ENCODE measurements at places on chromosomes 7 and 10.

- DNase-seq, result no peak
Measured at GRCh38 chr7:150322114-150322832, 882 bp upstream of the LRRC61 start.

DNA sequence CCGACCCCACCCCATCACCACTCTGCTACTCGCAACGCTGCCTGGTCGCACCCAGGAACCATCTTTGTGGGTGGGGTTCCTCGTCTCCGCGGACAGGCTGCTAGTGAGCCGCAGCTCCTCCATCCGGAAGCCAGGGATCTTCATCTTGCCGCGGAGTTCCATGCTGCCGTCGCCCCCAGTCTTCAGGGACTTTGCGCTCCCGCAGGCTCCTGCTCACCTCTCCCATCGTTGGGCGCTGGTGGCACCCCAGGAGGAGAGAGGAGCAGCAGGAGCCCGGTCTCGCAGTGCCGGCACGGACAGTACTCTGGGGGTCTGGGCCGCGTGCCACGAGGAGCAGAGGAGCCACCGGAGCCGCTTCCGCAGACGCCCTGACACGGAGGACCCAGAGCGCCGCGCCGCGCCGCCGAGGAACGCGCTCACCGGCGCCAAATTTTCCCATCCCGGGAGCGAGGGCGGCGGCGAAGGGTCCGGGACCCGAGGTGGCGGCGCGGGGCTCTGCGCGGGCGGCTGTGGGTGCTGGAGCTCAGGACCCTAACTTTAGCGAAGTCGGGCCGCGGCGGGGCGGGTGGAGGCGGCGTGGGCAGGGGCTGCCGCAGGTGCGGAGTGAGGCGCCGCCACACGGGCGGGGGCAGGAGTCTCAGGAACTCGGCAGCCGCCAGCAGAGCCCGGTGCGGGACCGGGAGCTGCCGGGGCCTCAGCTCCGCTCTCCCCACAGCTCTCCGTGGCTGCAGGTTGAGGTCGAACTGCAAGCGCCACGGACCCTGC, 750.1 kb upstream of the SORCS1 start:
- no peak for DNase-seq

GRCh38 chr7:92260248-92260781, 14.5 kb downstream of the ANKIB1 start:
- no peak for DNase-seq

DNA sequence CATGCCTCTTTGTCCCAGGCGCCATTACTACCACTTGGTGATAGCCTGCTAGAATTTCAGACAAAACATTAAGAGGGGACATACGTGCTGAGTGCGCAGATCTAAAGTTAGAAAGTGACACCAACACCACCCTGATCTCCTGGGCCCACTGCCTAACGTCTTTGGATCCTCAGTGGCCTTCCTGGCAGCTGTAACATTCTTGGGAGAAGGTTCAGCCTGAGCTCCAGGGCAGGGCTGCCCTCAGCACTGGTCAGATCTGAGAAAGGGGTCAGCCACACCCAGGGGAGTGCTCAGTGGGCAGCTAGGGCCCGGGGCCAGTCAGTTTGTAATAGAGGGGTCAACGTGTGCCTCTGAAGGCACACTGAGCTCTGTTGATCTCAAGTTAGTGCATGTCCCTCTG, 48.4 kb downstream of the ZCCHC24 start:
- DNase-seq, result no peak

DNA sequence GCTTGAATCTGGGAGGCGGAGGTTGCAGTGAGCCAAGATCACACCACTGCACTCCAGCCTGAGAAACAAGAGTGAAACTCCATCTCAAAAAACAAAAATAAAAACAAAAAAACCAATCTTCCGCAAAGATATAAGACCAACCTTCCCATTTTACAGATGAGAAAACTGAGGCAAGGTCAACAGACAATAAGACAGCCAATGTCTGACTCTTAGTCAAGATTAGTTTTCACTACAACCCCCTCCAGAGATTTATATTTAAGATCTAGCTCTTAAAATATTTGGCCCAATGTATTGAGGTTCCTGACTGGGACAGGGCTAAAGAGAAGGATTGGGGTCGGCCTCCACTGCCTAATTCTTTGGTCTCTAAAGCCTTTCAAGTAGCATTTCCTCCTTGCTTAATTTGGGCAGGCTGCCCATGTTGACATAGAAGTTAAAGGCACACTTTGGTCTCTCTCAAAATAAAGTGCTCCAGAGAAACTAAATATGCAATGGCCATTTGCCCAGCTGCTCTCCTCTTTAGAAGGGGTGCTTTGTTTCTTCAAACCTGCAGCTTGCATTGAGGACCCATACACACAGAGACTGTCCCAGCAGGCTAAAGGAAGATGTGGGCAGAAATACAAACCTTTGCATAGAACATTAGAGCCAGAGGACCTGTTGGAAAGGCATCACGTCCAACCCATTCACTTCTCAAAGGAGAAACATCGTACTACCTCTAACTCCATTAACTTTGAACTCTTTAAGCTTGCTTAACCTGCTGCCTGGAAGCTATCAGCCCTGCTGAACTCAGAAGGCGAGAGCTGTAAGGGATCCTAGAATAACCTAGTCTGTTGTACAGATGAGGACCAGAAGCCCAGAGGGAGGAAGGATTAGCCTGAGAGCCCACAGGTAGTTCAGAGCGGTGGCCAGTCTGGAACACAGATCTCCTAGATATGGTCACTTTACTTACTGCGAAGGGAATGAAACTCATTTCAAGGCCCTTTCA, 3.9 kb downstream of the TECTB start:
- no peak for DNase-seq

GRCh38 chr10:113680190-113681111, 739 bp downstream of the CASP7 start:
- no peak for DNase-seq

DNA sequence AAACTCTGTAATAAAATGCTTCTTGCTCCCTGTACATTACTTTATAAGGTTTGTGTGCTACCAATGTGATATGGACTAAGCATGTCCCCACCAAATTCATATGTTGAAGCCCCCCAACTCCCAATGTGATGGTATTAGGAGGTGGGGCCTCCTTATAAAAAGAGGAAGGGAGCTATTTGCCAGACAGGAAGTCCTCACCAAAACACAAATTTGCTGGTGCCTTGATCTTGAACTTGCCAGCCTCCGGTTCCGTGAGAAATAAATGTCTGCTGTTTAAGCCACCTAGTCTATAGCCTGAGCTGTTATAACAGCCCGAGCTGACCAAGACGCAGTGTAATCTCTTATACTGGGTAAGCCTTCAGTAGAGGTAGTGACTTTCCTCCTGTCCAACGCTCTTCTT, 114.5 kb downstream of the INHBA start:
- no peak for DNase-seq

GRCh38 chr10:285216-285615, 150.0 kb downstream of the ZMYND11 start:
- no peak for DNase-seq

- no peak for DNase-seq
Measured at GRCh38 chr7:11332865-11333228, 359.2 kb downstream of the PHF14 start.

DNA sequence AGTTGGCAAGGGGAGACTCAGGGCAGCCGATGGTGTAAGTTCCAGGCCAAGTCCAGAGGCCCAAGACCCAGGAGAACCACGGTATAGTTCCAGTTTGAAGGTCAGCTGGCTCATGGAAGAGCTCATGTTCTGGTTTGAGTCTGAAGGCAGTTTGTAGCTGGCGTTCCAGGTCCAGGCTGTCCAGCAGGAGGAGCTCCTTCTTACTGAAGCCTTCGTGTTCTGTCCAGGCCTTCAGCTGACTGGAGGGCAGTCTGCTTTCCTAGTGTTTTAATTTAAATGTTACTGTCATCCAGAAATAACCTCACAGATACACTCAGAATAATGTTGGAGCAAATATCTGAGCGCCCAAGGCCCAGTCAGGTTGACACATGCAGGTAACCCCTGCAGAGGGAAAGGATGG, 4.2 kb downstream of the SUN1 start:
- no peak for DNase-seq

DNA sequence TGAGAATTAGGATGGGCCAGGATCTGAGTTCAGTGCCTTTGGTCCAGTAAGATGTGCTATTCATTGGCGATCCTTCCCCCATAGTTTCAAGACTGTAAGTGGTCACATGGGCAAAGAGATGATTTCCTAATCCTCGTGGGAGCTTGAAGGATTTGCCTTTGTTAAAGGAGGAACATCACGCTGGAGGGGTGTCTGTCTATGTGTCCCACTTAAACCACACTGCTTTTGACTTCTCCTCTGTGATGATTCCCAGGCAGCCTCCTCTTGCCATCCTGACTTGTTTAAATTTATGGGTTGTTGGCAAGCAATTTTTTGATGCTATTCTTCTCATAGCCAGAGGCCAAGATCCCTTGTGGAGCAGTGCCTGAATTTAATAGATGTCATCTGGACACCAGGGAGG, 154.0 kb downstream of the TCF7L2 start:
- DNase-seq, result no peak

- no peak for DNase-seq
Measured at GRCh38 chr10:51321980-51322379, 247.7 kb downstream of the PRKG1 start.

DNA sequence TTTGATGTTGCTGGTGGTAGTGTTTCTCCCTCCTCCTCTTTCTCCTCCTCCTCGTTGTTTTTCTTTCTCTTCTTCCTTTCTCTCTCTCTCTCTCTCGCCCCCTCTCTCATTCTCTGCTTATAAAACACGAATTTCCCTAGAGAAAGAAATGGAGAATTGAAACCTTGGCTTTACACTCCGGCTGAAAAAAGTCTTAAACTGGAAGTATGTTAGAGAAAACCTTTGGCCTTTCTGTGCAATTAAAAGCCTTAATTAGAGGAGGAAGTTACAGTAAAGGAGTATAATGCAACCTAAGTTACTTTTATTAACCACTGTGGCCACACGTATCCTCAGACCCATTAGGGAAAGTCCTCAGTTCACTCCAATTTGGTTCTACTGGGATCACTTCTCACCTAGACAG, 501.7 kb upstream of the SORCS1 start:
- no peak for DNase-seq

- DNase-seq, result no peak
Measured at GRCh38 chr10:84522612-84523462, 194.4 kb downstream of the CCSER2 start.

GRCh38 chr7:43652364-43652763, 69.5 kb downstream of the STK17A start:
- DNase-seq, result no peak

DNA sequence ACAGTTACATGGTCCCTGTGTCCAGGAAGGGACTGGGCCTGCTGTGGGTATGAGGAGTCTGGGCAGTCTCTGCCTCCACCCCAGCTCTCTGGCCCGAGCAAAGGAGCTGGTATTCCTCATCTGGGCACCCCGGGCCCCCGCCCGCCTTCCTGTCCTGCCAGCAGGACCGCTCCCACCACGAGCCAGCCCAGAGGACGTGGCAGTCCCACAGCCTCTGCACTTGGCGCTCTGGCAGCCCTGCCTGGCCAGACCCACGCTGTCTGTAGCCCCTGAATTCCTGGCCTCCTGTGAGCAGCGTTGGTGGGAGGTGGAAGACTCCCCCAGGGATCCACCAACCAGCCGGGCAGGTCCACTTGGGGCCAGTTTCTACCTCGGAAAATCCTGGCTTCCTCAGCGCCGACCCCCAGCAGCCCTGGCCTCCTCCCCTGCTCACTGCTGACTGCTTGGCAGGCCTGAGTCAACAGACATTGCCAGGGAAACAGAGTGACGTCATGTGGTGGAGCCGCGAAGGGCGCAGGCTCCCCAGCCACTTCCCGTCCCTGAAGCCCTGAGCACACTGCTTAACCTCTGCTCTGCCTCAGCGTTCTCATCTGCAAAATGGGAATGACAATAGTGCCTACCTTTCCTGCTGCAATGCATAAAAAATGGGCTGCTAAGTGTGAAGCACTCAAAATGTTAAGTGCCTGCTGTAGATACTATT, 21.6 kb upstream of the LIMK1 start:
- DNase-seq, result peak; percentile 75

DNA sequence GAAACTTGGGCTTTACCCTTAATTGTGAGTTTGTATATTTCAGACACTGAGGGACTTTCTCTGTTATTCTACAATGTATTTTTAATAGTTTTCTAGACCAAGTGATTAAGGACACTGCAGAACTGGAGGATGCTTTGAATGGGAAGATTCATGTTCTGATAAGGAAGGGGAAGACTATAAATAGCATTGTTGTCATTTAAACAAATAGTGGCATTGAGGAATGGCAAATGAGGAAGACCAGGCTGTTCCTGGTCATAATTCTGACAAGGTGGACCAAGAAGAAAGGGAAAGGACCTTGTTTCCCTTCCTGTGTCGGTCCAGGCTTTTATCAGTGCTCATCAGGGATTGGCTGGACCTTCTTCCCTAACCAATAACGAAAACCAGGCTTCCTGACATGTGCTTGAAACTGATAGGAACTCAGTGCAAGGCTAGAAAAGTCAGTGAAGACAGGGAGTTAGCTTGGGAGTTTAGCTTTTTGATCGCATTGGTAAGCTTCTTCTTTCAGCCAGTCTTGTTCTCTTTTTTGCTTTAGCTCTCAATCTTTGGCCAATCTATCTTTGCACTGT, 116.2 kb downstream of the ITGA8 start:
- DNase-seq, result no peak

DNA sequence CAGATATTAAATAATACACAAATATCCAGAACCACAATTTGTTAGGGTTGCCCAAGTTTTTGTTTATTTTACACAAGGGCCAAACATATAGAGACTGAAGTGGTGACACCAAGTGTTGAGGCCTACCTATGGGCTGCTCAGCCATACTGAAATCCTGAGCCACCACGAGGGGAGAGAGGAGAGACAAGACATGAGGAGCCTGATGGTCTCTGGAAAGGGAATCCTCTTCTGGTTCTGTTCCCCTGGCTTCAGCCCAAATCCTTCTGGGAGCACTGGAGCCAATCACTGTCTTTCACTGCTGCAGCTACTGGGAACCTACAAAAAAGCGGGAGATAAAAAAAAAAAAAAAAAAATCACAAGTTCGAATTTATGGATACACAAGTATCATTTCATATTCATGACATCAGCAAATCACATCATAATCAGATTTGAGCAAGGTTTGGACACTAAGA, 1.9 kb downstream of the SKIDA1 start:
- no peak for DNase-seq

DNA sequence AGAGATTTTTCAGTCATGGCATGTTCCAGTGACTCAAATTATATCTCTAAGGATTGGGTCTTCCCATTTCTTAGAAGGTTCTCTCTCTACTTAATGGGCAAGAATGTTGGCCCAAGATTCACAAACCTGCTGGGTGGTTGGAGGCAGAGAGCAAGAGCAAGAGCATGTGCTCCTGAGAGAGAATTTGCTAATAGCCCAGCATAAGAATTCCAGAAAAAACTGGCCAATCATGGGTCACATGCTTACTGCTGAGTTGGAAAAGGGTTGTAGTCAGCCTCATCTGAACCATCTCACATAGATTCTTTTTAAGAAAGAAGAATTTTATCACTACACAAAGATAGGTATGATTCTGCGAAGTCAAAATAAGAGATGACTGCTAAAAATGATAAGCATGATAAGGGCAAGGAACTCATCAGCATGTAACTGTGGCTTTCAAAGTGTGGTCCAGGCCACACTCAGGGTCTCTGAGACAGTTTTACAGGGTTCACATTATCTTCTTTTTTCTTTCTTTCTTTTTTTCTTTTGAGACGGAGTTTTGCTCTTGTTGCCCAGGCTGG, 8.2 kb upstream of the VCL start:
- no peak for DNase-seq

GRCh38 chr7:29879609-29880008, 73.3 kb downstream of the WIPF3 start:
- DNase-seq, result no peak

- no peak for DNase-seq
Measured at GRCh38 chr10:97356318-97356914, 21.9 kb upstream of the FRAT2 start.
